ENCODE measurements at places on chromosomes 12 and 14.

- no peak for DNase-seq
These were observed 9.5 kb upstream of the NR4A1 start for GRCh38 chr12:52041695-52042123.

GRCh38 chr14:23248601-23249000 lies 10.9 kb downstream of the RNF212B start:
- DNase-seq: no peak

GRCh38 chr12:132044661-132045412 lies 95.1 kb downstream of the EP400 start:
- no peak for DNase-seq

GRCh38 chr12:79296871-79297270 lies 393.9 kb downstream of the PAWR start:
- DNase-seq: no peak

GRCh38 chr12:104534857-104535248 lies 78.1 kb downstream of the CHST11 start:
- no peak for DNase-seq

GRCh38 chr14:55851961-55852360 lies 266.2 kb upstream of the PELI2 start:
- DNase-seq: no peak

- DNase-seq: no peak
These were observed 408.2 kb upstream of the CCDC196 start for GRCh38 chr14:66078006-66078405.

- DNase-seq: peak; percentile 34
These were observed 9.2 kb upstream of the INF2 start for GRCh38 chr14:104680056-104680805.

DNA sequence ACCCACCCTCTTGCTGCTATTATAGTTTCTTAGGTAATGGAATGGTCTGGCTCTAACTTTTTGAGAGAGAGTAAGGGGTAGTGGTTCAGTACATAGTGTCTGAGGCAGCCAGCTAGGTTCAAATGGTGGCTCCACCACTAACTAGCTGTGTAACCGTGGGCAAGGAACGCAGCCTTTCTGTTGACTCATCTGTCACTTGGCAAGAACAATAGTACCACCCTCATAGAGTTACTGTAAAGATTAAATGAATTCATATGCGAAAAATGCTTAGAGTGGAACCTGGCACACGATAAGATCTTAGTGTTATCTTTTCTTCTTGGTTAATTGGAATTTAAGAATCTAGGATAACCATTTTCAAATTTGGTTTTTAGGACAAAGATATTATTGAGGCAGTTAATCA lies 14.0 kb downstream of the CCDC62 start:
- peak; percentile 8 for DNase-seq

DNA sequence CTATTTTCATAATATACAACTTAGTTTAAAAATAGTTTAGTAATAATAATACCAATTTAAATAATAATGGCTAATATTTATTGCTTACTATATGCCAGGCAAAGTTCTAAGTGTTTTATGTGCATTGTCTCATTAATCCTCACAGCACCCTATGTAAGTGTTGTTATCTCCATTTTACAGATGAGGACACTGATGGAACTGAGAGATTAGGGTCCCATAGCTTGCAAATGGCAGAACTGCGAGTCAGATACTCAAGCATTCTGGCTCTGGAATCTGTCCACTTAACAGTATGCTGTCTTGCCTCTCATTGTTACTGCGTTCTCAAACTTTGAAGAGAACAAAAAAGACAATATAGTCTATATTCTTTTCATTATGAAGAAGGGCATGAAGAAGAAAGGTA lies 19.0 kb downstream of the AP5M1 start:
- no peak for DNase-seq

- DNase-seq: no peak
These were observed 16.2 kb downstream of the SPIC start for GRCh38 chr12:101491329-101491728.

DNA sequence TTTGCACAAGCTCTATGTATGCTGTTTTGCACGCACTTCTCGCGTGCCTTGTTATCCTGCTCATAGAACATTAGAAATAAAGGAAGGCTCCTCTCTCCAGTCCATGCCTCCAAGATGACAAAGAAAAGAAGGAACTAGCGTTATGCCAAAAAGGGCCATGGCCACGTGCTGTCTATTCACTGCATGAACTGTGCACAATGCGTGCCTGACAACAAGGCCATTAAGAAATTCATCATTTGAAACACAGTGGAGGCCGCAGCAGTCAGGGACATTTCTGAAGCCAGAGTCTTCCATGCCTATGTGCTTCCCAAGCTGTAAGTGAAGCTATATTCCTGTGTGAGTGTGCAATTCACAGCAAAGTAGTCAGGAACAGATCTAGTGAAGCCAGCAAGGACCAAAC lies 22.2 kb upstream of the PRMT8 start:
- DNase-seq: no peak

GRCh38 chr12:100974747-100975146 lies 180.2 kb downstream of the ANO4 start:
- no peak for DNase-seq

- no peak for DNase-seq
These were observed 14.7 kb upstream of the KRT86 start for GRCh38 chr12:52259657-52260243.

- DNase-seq: no peak
These were observed 106.6 kb upstream of the VASH1 start for GRCh38 chr14:76654573-76655108.

GRCh38 chr12:454833-455232 lies 4.9 kb upstream of the B4GALNT3 start:
- no peak for DNase-seq

- DNase-seq: peak; percentile 39
These were observed 58.3 kb downstream of the SIX1 start for GRCh38 chr14:60590991-60591414.

- no peak for DNase-seq
These were observed 138.5 kb downstream of the ESRRB start for GRCh38 chr14:76514213-76514998.

DNA sequence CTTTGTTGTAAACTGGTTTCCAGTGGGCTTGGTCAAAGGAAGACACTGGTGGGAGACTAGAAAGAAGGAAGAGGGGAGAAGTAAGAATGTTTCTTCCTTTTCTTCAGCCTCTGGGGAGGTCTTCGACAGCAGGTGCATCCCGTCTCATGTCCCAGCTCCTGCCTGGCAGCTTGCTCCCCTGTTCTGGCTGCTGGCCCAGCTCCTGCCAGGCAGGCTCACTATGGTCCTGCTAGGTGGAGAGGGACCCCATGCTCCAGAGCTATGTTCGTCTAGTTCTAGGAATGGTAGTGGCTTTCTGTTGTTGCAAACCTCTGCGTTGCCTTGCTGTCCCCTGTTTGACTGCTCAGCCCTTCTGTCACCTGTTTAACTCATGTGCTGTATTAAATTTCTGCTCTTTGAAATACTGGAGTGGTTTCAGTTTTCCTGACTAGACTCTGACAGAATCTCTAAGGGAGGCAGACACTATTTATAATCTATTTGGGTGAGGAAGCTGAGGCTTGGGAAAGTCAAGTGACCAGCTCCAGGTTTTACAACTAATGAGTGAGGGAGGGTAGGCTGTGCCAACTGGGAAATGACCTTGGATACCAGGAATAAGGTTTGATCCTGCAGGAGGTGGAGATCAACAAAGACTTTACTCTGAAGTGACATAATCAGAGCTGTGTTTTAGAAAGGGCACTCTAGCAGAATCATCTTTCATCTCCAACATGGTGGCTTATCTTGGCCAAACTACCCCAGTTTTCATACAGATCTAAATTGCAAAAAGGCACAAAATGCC lies 94.7 kb upstream of the DDHD1 start:
- no peak for DNase-seq

- DNase-seq: no peak
These were observed 55.2 kb downstream of the GALNT4 start for GRCh38 chr12:89469361-89469760.

DNA sequence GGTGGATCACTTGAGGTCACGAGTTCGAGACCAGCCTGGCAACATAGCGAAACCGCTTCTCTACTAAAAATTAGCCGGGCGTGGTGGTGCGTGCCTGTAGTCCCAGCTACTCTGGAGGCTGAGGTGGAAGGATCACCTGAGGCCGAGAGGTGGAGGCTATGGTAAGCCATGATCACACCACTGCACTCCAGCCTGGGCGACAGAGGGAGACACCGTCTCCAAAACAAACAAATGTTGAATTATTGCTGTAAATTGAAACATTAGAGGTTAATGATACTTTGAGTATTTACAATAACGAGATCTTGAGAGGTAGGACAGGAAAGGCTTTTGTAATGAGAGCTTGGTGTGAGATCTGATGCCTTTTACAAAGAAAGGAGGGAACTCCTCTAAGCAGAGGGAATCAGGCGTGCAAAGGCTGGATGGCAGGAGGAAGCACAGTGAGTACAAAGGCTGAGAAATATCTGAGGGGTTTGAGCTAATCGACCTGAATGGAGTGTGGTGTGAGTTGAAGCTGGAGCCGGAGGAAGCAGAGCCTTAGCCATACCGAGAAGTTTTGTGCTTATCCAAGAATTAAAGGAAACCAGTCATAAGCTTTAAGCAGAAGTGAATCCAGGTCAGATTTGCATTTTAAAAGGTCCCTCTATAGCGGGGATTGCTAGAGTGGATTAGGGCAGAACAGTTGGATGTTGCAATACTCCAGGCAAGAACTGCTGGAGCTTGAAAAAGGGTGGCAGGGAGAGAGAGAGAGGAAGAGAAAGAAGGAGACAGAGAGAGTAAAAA lies 1.1 kb downstream of the RHNO1 start:
- no peak for DNase-seq

DNA sequence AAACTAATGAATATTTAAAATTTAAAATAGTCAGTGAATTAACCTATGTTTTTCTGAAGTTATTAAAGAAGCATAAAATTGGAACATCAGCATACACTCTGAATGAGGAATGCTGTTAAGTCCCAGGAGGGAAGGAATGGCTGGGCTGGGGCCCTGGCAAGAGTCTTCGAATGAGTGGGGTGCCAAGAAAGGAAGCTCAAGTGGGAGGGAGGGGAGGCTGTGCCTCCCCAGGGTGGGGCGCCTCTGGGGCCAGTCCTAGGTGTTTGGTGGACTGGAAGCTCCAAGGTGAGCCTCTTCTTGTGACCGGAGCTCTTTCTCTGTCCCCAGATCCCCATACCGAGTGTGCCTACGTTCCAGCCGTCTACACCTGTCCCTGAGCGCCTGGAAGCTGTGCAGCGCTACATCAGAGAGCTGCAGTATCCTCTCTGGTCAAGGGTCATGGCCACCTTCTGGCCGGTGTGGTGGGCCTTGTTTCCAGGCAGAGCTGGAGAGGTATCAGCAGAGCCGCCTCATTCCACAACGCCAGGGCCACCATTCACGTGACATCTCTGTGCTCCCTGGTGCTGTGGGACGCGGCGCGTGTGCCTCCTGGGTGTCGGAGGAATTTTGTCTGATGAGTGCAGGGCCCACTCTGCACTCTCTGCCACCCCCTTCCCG lies 8.5 kb downstream of the VASH1 start:
- DNase-seq: no peak

DNA sequence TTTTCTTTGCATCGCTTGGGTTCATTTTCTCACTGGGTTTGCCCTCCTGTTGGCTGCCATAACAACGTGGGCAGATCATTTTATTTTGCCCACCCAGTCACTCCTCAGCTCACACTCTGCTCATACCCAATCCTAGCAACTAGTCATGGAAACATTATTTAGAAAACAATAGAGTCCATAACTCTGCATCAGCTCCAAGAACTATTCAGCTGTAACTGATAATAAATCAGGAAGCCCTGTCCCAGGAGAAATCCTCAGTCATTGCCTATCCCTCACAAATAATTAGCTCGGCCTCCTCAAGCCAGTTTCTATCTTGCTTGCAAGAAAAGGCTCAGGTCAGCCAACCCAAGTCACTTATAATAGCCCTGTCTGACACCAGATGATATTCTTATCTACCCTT lies 43.2 kb downstream of the RTN1 start:
- no peak for DNase-seq

- no peak for DNase-seq
These were observed 23.2 kb upstream of the ESRRB start for GRCh38 chr14:76352639-76353281.

GRCh38 chr14:38137005-38137404 lies 70.7 kb upstream of the SSTR1 start:
- DNase-seq: no peak

DNA sequence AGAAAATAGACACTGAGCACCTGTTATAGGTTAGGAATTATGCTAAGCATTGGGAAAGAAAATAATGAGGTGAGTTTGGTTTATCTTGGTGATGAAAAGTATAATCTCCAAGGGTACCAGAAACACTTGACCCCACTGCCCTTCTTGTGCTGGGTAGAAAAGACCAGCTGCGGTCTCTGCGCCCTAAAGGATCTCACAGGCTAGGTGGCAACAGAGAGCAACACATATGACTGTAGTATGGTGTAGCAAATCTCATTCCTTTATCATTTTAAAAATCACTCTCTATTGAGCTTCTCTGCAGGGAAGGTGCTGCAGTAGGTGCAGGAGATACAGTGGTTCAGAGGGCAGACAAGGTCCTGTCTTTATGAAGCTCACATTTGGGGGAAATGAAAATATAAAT lies 26.1 kb downstream of the NRXN3 start:
- DNase-seq: no peak

DNA sequence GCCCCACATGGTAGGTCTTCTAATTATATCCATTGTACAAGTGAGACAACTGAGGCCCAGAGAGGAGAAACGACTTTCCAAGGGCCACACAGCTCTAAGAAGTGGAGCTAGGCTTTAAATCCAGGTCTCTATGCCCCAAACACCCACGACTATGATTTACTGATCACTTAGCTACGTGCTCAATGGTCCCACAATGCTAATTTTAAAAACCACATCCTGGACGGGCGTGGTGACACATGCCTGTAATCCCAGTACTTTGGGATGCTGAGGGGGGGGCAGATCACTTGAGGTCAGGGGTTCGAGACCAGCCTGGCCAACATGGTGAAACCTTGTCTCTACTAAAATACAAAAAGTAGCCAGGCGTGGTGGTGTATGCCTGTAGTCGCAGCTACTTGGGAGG lies 8.4 kb upstream of the MLEC start:
- no peak for DNase-seq
